Smooth muscle cell of the pulmonary artery (primary cell): ENCODE measurements at places on chromosomes 11 and 22. TPM values are rescaled to one million over a fixed set of nuclear protein-coding genes. Genes with fewer than 3 reads are reported as not detected.

OR2AG1 gene
- total RNA-seq = not detected in 2 replicates

FADS1 gene
- 78.1 and 128 TPM in 2 replicates for total RNA-seq

FOLR2 gene
- not detected in 2 replicates for total RNA-seq

C22orf42 gene
- not detected in 2 replicates for total RNA-seq

OR10D3 gene
- not detected in 2 replicates for total RNA-seq

ANO1 gene
- 3.8 and 11.7 TPM in 2 replicates for total RNA-seq

POTEH gene
- not detected in 2 replicates for total RNA-seq

SWAP70 gene
- total RNA-seq = 46.0 and 50.3 TPM in 2 replicates

POLR3H gene
- 27.2 and 35.0 TPM in 2 replicates for total RNA-seq

SCARF2 gene
- 41.4 and 64.6 TPM in 2 replicates for total RNA-seq

SYT12 gene
- 1.6 and 2.6 TPM in 2 replicates for total RNA-seq
